Subcutaneous preadipocyte (primary cell): ENCODE measurements at places on chromosomes 5 and 9. TPM values are rescaled to one million over a fixed set of nuclear protein-coding genes. Genes with fewer than 3 reads are reported as not detected.

Gene SCGB3A1
- not detected in 2 replicates for total RNA-seq

Gene EQTN
- total RNA-seq, result not detected in 2 replicates

Gene FBP2
- under 0.01 TPM in 1 of 2 replicates, not detected in the other for total RNA-seq

Gene SLC22A4
- total RNA-seq, result 4.4 and 5.1 TPM in 2 replicates

Gene PCDHB5
- under 0.01 and 0.20 TPM in 2 replicates for total RNA-seq

Gene RMND5B
- 13.2 and 19.9 TPM in 2 replicates for total RNA-seq

Gene SSNA1
- 56.1 and 64.7 TPM in 2 replicates for total RNA-seq

Gene IL31RA
- total RNA-seq, result 0.37 and 2.5 TPM in 2 replicates

Gene KCNN2
- total RNA-seq, result not detected in 2 replicates

Gene TMEFF1
- under 0.01 and 0.78 TPM in 2 replicates for total RNA-seq

Gene ROPN1L
- total RNA-seq, result 1.1 and 1.6 TPM in 2 replicates

Gene DMRTA1
- total RNA-seq, result under 0.01 and 0.78 TPM in 2 replicates

Gene ANKRD33B
- 4.4 and 5.9 TPM in 2 replicates for total RNA-seq

Gene LVRN
- total RNA-seq, result 0.39 and 0.73 TPM in 2 replicates

Gene FYB1
- total RNA-seq, result under 0.01 TPM in 2 replicates

Gene ADAMTS16
- total RNA-seq, result 1.8 and 2.9 TPM in 2 replicates

Gene NUTM2F
- not detected in 2 replicates for total RNA-seq

Gene IFNA13
- total RNA-seq, result not detected in 2 replicates

Gene TMOD1
- under 0.01 and 0.37 TPM in 2 replicates for total RNA-seq

Gene KIF12
- not detected in 2 replicates for total RNA-seq

Gene TAF11L3
- total RNA-seq, result not detected in 2 replicates

Gene PPP2R2B
- total RNA-seq, result not detected in 2 replicates

Gene ALDH1A1
- total RNA-seq, result 0.20 and 0.73 TPM in 2 replicates

Gene PFN3
- 1.1 TPM in 1 of 2 replicates, not detected in the other for total RNA-seq

Gene TICAM2
- 6.1 and 6.2 TPM in 2 replicates for total RNA-seq

Gene EIF4E1B
- not detected in 2 replicates for total RNA-seq

Gene ELOVL7
- total RNA-seq, result under 0.01 TPM in 2 replicates

Gene CCDC171
- total RNA-seq, result 2.7 and 2.9 TPM in 2 replicates

Gene PALM2AKAP2
- 11.4 and 13.3 TPM in 2 replicates for total RNA-seq

Gene CEL
- total RNA-seq, result 0.20 and 0.37 TPM in 2 replicates
